Naive thymus-derived CD4-positive, alpha-beta T cell (primary cell): ENCODE measurements at places on chromosomes 12 and 14. TPM values are rescaled to one million over a fixed set of nuclear protein-coding genes. Genes with fewer than 3 reads are reported as not detected.

DNA sequence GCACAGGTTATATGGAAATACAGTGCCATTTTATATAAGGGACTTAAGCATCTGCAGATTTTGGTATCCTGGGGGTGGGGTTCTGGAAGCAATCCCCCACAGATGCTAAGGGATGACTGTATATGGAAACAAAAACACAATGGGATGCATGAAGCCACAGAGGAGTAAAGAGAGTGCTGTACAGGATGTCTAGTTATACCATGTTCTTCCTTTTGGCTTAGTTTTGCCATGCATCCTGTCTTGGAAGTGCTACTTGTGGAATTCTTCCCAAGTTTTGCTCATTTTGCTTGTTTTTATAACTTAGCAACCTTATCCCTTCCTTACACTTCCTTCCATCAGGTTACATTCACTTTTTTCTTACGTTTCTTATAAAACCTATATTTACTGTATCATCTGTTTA, 55.6 kb downstream of the TRMT5 start:
- no peaks in the 10 kb centered on the region for H3K36me3 ChIP-seq
- no peak overlapping the region for H3K27ac ChIP-seq
- DNase-seq = no peak

- H3K27ac ChIP-seq = no peak overlapping the region
- DNase-seq = no peak
- no peaks in the 10 kb centered on the region for H3K36me3 ChIP-seq
- no peak overlapping the region for H3K4me3 ChIP-seq
- no peaks in the 10 kb centered on the region for H3K27me3 ChIP-seq
- no peaks in the 10 kb centered on the region for H3K4me1 ChIP-seq
Measured at GRCh38 chr12:114409852-114410600, 4.1 kb upstream of the TBX5 start.

- H3K27ac ChIP-seq = no peak overlapping the region
- no peaks in the 10 kb centered on the region for H3K27me3 ChIP-seq
- H3K4me1 ChIP-seq = no peaks in the 10 kb centered on the region
- DNase-seq = no peak
Measured at GRCh38 chr12:19886639-19887064, 447.4 kb downstream of the AEBP2 start.

DNA sequence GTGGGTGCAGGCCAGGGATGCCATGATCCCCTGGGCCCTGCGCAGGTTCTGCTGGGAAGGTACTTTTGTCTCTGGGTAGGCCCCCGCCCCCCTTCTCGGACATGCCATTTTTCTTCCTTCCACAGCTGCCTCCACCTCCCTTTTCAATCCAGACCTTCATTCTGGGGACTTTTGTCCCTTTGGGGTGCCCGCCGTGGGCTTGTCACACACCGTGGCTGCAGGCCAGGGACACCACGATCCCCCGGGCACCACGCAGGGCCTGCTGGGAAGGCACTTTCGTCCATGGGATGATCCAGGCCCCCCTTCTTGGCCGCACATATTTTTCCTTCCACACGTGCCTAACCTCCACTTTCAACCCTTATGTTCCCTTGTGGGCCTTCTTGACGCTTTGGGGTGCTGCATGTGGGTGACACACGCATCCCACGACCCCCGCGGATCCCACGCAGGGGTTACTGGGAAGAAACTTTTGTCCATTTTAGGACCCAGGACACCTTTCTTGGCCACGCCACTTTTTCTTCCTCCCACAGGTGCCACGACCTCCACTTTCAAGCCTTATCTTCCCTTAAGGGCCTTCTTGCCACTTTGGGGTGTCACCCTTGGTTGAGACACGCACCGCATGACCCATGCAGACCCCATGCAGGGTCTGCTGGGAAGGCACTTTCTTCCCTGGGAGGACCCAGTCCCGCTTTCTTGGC, 272.5 kb downstream of the ALG10 start:
- H3K27ac ChIP-seq = no peak overlapping the region
- DNase-seq = no peak
- no peak overlapping the region for H3K4me3 ChIP-seq
- H3K4me1 ChIP-seq = no peaks in the 10 kb centered on the region
- H3K27me3 ChIP-seq = no peaks in the 10 kb centered on the region

GRCh38 chr12:57456145-57456700, 1.1 kb downstream of the INHBE start:
- H3K27ac ChIP-seq = no peak overlapping the region
- H3K36me3 ChIP-seq = no peaks in the 10 kb centered on the region
- H3K27me3 ChIP-seq = no peaks in the 10 kb centered on the region
- peaks cover 11% of the 10 kb centered on the region for H3K4me1 ChIP-seq
- DNase-seq = no peak

GRCh38 chr12:100574187-100575074, 947 bp downstream of the GAS2L3 start:
- peak overlapping the region; percentile 65 for H3K4me3 ChIP-seq
- H3K27me3 ChIP-seq = no peaks in the 10 kb centered on the region
- H3K27ac ChIP-seq = no peak overlapping the region

DNA sequence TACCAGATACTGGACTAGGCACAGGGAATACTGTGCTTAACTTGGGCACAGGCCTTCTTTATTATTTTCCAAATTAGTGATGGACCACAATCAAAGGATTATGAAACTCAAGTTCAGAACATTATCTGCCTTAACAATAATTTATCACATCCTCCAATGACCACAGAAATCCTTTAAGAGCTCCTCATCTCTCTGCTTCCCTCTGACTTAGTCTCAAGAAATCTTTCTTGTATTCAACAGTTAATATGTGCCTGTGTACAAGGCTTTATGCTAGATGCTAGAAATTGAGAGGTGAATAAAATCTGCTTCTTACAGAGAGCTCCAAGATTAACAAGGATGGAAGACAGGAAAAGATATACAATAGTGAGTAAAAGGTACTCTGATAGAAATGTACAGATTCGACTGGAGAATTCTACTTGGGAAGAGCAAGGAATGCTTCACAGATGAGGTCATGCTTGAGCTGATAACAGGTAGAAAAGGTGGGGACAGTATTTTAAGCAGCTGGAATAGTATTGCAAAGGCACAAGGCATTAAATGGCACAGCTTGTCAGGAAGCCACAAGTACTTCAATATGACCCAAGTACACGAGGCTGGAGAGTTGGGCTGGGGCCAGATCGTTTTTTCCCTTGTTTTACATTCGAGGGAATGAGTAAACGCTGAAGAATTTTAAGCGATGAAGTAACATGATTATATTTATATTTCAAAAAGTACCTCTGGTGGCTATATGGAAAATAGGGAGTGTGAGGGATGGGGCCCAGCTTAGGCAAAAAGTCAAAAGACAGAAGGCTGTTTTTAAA, 55.1 kb upstream of the ARID2 start:
- H3K27me3 ChIP-seq = no peaks in the 10 kb centered on the region
- H3K4me3 ChIP-seq = no peak overlapping the region

DNA sequence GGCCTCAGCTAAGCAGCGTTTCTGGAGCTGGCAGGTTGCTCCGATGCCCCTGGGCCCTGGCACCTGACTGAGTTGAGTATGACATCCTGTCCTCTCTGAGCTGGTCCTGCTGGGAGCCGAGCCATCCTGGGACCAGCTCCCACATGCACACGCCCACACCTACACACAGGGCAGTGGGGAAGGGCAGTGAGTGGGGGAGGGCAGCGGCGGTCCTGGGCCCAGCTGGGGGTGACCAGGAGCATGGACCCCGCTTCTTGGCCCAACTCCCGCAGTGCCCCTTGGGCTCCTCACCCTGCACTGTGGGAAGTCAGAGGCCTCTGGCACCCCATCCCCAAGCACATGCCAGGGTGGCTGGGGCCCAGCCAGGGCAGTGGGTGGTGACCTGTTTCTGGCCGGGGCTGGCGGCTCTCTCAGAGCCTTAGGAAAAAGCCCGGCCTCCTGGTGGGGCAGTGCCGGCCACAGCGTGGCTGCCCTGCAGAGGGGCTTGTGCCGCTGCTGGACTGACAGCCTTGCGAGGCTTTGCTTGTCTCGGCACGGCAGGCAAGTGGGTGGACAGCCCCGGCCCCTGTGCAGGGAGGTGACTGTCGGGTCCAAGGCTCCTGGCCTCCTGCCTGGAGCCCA, 5.9 kb upstream of the CRIP2 start:
- H3K27ac ChIP-seq = no peak overlapping the region
- peaks cover 5% of the 10 kb centered on the region for H3K4me1 ChIP-seq
- H3K27me3 ChIP-seq = no peaks in the 10 kb centered on the region
- H3K4me3 ChIP-seq = no peak overlapping the region
- peaks cover under 1% of the 10 kb centered on the region for H3K36me3 ChIP-seq

GRCh38 chr14:73455294-73455693, 3.1 kb downstream of the NUMB start:
- H3K4me3 ChIP-seq = no peak overlapping the region
- no peaks in the 10 kb centered on the region for H3K36me3 ChIP-seq
- no peak for DNase-seq
- H3K4me1 ChIP-seq = peaks cover 9% of the 10 kb centered on the region
- H3K27me3 ChIP-seq = no peaks in the 10 kb centered on the region

- H3K4me3 ChIP-seq = no peak overlapping the region
- H3K27ac ChIP-seq = no peak overlapping the region
- H3K36me3 ChIP-seq = no peaks in the 10 kb centered on the region
Measured at GRCh38 chr12:24933694-24934407, 15.1 kb downstream of the BCAT1 start.

GRCh38 chr14:38171197-38171596, 36.5 kb upstream of the SSTR1 start:
- H3K27ac ChIP-seq = no peak overlapping the region
- no peak overlapping the region for H3K4me3 ChIP-seq

DNA sequence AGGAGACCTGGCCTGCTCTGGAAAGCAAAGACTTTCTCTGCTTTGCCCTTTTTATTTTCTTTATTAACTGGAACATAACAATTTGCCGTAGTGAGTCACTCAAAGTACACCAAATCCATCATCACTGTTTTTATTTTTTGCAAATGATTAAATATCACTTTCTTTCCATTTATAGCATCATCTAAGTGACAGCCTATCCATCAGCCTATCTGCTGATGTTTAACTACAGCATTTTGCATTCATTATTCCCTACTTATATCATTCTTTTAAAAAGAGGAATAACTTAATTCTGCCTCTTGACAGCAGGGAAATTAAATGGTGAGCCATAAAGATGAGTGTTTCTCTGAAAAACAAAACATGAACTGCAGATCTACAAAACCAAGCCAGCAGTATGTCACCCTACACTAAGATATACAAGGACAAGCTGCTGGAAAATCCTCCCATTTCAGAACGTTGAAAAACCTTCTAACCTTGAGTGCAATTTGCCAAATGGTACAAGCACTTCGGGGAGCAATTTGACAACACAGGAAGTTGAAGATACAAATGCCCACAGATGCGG, 821.3 kb upstream of the TMEM132C start:
- no peaks in the 10 kb centered on the region for H3K4me1 ChIP-seq
- no peak for DNase-seq
- H3K27me3 ChIP-seq = no peaks in the 10 kb centered on the region
- no peaks in the 10 kb centered on the region for H3K36me3 ChIP-seq
- H3K4me3 ChIP-seq = no peak overlapping the region

DNA sequence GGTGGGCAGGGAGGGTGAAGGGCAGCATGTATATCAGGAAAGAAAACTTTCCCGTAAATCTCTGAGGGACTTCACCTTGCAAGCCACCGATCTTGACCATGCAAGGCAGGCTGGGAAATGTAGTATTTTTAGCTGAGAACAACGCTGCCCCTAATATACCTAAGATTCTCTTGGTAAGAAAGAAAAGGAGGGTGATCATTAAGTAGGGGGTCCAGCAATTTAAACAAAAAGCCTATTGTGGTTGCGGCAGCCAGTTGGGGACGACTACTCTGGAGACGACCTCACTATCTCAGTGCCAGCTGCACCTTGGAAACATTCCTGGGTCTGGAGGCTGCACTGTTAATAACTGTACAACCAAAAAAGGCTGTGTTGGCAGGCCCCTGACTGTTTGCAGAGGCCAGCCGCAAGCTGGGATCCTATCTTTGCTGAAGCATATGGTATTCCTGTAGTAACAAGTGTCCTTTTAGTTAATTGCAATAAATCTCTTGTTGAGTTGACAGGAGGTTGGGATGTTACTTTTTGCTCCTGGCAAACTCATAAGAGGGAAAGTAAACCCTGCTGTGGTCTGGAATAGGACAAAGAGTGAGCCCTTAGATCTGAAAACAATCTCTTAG, 6.4 kb downstream of the APOLD1 start:
- no peaks in the 10 kb centered on the region for H3K27me3 ChIP-seq
- no peak overlapping the region for H3K27ac ChIP-seq
- no peaks in the 10 kb centered on the region for H3K36me3 ChIP-seq
- DNase-seq = no peak
- no peak overlapping the region for H3K4me3 ChIP-seq

DNA sequence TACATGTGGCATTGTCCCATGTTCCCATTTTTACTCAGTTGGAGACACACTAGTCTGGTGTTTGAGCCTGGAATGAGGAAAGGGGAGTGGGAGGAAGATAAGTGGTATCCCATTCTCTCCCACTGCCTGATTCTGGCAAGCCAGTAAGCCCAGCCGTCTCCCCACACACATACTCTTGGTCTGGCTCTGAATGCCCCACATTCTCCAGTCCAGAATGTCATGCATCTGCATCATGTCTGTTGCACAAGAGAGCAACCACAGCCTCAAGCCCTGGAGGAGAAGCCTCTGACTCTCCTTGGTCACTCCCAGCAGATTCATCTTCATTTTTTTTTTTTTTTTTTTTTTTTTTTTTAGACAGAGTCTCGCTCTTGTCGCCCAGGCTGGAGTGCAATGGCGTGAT, 48.0 kb downstream of the DRAM1 start:
- H3K27me3 ChIP-seq = no peaks in the 10 kb centered on the region
- H3K36me3 ChIP-seq = no peaks in the 10 kb centered on the region
- no peaks in the 10 kb centered on the region for H3K4me1 ChIP-seq
- H3K27ac ChIP-seq = no peak overlapping the region
- H3K4me3 ChIP-seq = no peak overlapping the region

DNA sequence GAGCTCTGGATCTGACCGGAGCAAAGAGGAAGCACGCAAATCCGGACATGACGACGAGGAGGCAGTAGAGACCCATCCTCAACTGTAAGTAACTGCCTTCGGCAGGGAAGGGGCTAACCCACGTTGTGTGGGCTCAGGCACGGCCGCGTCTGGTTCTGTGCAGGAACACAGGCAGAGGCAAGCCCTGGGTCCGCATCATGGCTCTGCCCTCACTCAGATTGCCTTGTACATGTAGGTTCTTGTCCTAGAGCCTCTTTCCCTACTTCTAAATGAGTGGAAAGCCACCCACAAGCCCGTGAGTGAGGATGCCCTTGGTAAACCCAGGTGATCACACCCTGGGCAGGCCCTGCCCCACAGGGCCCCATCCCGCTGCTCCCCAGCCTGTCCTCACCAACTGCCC, 8.9 kb upstream of the RPLP0 start:
- H3K27me3 ChIP-seq = no peaks in the 10 kb centered on the region
- H3K27ac ChIP-seq = no peak overlapping the region
- peaks cover 9% of the 10 kb centered on the region for H3K36me3 ChIP-seq
- no peaks in the 10 kb centered on the region for H3K4me1 ChIP-seq

AQP2 gene
- not detected for total RNA-seq

CBLN3 gene
- total RNA-seq = 2.9 TPM

PAWR gene
- 3.6 TPM for total RNA-seq

KCNMB4 gene
- total RNA-seq = 1.8 TPM
